ENCODE measurements at places on chromosomes 5 and 9. TPM values are rescaled to one million over a fixed set of nuclear protein-coding genes. Genes with fewer than 3 reads are reported as not detected.

Gene PTGR1
- polyA plus RNA-seq, result 22.5 TPM

Gene SCGB3A2
- not detected for polyA plus RNA-seq

- DNase-seq, result no peak
Observed at GRCh38 chr5:80714570-80715298, 60.0 kb upstream of the DHFR start.

- no peak for DNase-seq
Observed at GRCh38 chr9:17470036-17470813, 108.6 kb upstream of the SH3GL2 start.

- no peak for DNase-seq
Observed at GRCh38 chr5:180898621-180899246, at the start of gene BTNL8. Gene BTNL8 (plus strand): TSS chr5:180899159. CDS start chr5:180899311, 152 bp downstream.

- DNase-seq, result no peak
Observed at GRCh38 chr5:80057921-80058320, 22.8 kb downstream of the THBS4 start.

- no peak for DNase-seq
Observed at GRCh38 chr5:107958432-107958831, 287.7 kb upstream of the EFNA5 start.

- no peak for DNase-seq
Observed at GRCh38 chr5:103808464-103809106, 246.0 kb upstream of the NUDT12 start.

DNA sequence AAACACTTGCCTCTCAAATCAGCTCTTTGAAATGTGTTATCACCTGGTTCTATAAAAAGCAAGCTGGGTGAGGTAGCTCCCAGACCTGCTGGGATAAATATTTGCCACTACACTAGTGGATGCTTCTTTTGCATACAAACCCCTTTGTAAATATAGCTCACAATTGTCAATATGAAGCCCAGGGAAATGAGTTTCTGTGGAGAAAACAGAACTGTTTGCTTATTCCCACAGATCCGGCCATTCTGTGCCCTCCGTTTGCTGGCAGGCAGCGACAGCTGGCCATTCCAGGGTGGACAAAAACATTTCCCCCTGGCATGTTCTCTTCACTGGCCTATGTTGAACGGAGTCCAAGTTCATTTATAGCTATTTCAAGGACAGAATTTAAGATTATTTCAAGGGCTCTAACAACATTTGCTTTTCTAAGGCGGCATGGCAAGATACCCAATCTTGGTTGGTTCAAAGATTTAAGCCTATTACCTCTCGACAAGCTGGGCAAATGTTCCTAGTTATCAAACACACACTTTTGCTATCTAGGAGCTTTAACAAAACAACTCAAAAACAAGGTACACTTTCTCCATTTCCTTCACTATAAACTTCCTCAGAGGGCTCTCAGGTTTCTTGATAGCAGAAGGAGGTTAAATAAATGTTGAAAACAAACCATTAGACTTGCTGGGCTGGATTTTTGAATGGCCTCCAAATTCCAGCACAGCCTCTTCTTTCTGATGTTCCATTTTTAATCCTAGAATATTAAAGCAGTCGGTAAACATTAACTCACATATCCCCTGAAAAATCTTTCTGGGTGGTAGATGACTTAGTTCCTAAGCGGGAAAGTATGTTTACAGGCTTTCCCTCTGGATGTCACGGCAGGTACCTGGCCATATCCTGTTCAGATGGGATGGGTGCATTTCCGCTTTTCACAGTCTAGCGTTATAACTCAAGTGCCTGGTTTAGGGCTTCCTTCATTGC lies 332.3 kb downstream of the PLK2 start:
- no peak for DNase-seq

DNA sequence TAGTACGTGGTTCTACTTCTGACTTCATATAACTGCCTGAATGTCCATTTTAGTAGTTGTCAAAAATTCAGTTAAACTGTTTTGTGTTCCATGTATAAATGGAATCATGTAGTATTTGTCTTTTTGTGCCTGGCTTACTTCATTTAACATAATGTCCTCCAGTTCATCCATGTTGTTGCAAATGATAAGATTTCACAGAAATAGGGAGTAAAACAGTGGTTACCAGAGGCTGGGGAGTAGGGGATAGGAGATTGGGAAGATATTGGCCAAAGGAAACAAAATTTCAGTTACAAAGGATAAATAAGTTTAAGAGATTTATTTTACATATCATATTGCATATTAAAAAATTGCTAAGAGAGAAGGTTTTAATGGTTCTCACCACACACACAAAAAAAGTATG lies 425.0 kb upstream of the MEF2C start:
- DNase-seq, result no peak

Gene MVB12B
- polyA plus RNA-seq, result 3.8 TPM

Gene SLC6A19
- polyA plus RNA-seq, result 0.03 TPM

DNA sequence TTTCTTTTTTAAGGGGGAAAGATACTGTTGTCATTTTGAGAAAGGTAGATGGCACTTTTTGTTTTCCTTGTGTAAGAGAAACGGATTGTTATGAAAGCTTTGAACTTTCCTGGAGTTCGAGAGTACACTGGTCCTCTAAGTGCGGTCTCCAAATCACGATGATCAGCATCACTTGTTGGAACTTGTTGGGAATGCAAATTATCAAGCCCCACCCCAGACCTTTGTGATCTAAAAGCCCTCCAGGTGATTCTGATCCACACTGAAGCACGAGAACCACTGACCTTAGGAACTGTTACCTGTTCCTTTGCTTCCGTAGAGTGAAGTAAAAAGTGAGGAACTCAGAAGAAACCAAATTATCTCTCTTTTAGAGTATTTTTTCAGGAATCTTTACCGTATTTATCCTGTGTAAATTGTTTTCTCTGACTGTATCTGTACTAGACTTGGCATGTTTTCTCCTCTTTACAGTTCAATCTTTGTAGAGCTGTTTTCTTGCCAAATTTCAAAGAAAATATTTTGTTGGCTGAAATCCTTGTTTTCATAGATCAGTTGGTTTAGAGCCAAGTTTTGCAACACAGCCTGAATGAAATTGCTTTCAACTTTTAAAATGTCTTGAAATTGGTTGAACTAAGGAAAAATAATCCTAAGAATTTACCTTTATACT lies 4.0 kb downstream of the MAT2B start:
- DNase-seq, result no peak

Gene PPP3R2
- polyA plus RNA-seq, result not detected

Gene F2RL1
- 0.04 TPM for polyA plus RNA-seq

GRCh38 chr5:150490296-150490669 lies 17.6 kb upstream of the NDST1 start:
- DNase-seq, result no peak

GRCh38 chr9:90547896-90548295 lies 94.7 kb downstream of the DIRAS2 start:
- no peak for DNase-seq

Gene DELE1
- polyA plus RNA-seq, result 23.1 TPM

Gene CYFIP2
- 0.61 TPM for polyA plus RNA-seq

DNA sequence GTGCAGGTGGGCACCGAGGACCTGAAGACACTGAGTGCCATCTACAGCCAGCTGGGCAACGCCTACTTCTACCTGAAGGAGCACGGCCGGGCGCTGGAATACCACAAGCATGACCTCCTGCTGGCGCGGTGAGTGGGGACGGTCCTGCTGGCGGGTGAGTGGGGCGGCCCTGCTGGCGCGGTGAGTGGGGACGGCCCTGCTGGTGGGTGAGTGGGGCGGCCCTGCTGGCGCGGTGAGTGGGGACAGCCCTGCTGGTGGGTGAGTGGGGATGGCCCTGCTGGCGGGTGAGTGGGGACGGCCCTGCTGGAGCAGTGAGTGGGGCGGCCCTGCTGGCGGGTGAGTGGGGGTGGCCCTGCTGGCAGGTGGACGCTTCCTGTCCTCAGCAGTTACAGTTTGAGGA lies 7.2 kb downstream of the GPSM1 start:
- DNase-seq, result no peak

DNA sequence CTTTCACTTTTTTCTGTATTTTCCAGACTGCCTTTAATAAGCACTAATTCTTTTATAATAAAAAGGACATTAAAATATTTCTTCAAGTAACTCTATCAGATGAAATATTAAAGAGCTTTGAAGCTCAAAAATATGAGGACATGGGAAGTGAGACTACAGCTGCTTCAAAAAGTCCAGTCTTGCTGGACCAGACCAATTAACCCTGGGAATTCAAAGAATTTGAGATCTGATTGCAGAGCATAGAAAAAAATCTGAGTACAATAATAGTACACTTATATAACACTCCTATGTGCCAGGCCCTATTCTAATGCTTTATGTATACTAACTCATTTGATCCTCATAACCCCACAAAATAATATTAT lies 9.8 kb downstream of the TMEM245 start:
- no peak for DNase-seq

GRCh38 chr5:176410486-176411180 lies 5.7 kb downstream of the CLTB start:
- DNase-seq, result no peak

DNA sequence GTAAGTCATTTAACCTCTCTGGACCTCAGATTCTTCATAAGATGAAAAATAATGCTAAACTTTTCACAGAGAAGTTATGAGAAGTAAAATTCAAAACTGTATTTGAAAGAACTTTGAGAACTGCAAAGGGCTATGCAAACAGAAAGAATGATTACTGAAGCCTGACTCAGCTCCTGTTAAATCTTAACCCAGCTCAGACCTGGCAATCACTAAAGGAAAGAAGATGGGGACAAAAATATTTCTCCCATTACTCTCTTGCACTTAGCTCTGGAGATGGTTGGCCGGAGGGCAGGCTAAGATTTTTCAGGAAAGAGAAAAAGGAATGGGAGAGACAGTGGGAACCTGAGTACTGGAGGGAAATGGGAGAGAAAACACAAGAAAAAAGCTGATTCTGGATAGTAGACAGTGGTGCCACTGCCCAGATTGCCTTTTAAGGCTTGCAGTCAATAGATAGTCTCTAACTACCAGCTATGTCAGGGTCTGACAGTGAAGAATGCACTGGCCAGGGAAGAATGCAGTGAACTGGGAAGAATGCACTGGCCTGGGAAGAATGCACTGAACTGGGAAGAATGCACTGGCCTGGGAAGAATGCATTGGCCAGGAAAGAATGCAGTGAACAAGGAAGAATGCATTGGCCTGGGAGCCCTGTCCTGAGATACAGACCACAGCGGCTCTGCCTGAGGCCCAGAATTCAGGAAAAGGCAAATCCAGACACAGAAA lies 25.2 kb upstream of the CEMIP2 start:
- DNase-seq, result no peak

GRCh38 chr5:8192840-8193239 lies 323.9 kb downstream of the MTRR start:
- DNase-seq, result no peak

DNA sequence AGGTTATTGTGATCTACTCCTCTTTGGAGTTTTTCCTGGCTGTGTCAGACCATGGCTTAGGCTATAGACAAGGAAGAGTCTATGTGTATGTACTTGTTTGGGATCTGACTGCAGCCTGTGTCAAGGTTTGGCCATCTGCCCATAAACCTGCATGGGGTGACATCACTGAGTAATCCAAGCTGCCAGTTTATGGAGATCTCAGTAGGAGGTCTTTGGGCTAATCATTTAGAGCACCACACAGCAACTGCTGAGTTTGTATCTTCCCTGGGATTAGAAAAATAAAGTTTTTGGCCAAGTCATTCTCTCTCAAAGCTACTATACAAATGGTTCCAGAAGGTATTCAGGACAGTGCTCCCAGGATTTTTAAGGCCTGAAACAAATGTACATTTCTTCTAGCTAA lies 65.5 kb upstream of the HSPB3 start:
- no peak for DNase-seq

DNA sequence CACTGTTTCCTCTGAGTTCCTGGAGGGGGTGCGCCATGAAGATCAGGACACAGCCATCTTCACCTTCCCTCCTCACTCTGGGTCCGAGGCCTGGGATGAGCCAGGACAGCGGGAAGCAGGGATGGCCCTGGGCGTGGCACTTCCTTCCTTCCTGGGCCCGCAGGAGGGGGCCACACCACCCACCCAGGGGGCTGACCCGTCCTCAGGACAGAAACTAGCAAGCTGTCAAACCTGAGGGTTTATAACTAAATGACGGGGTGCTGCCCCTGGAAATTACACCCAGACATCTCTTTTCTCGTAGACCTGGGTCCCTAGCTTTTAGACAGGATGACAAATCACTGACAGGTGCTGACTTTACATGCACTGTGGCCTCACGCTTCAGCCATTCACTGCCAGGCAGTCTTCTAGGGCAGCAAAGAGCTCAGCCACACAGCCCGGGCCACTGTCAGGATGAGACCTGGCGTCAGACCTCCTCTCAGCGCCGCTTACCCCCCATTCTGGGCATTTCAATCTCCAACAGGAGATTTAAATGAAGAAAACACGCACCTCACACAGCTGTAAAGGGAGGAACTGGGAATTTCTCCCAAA lies 8.1 kb downstream of the FCN2 start:
- DNase-seq, result no peak

DNA sequence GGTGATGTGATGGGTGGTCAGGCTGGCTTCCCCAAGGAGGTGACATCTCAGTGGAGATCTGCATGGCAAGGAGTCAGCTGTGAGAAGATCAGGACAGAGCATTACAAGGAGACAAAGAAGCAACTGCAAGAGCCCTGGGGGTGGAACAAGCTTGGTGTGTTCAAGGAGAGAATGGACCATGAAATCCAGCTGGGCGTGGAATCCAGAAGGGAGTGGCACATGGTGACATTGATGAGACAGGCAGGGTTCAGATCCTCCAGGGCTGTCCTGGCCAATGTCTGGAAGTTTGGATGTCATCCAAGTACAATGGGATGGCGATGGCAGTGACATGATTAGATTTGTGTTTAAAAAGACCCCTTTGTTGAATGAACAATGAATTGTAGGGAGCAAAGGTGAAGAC lies 175.6 kb downstream of the MACROH2A1 start:
- DNase-seq, result no peak

- DNase-seq, result no peak
Observed at GRCh38 chr5:127210042-127210441, 80.6 kb upstream of the MEGF10 start.

DNA sequence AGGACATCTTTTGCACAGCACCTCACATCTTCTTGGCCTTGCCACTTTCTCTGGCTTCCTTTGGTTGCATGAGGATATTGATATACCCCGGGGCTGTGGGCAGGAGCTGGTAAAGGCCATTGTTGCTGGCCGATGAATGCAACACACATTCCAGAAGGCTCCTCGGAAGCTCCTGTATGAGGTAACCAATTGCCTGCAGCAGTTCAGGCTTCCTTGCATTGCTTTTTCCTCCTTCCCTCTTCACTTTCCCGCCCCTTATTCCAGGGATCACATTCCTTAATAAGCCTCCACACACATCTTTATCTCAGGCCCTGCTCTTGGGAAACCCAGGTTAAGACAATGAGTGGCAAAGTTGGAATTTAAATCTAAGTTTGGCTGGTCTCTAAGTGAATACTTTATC lies 505.4 kb upstream of the CLINT1 start:
- no peak for DNase-seq

Gene GRIN1
- not detected for polyA plus RNA-seq

GRCh38 chr5:61182449-61182848 lies 20.2 kb upstream of the SMIM15 start:
- DNase-seq, result no peak

Gene CDKN2B-AS1
- not detected for polyA plus RNA-seq
